Endodermal cell (in vitro differentiated cells): ENCODE measurements at places on chromosomes 4 and X. TPM values are rescaled to one million over a fixed set of nuclear protein-coding genes. Genes with fewer than 3 reads are reported as not detected.

The TMEM154 gene
- total RNA-seq: 0.81 and 1.9 TPM in 2 replicates

The FAM47C gene
- total RNA-seq: not detected in 2 replicates

The P2RY10 gene
- total RNA-seq: not detected in 2 replicates

The CCDC110 gene
- 0.38 to 0.80 TPM (median 0.78 TPM) in 3 replicates for total RNA-seq

The ASB9 gene
- 0.29 and 0.46 TPM in 2 replicates for total RNA-seq

The TACC3 gene
- 61.3 to 182 TPM (median 179 TPM) in 3 replicates for total RNA-seq

GRCh38 chr4:78592088-78592783 is 40.7 kb downstream of the ANXA3 start:
- no peaks in the 10 kb centered on the region for H3K4me1 ChIP-seq
- H3K36me3 ChIP-seq: peaks cover 85% of the 10 kb centered on the region
- H3K27me3 ChIP-seq: no peaks in the 10 kb centered on the region
- peak; percentile 71 for DNase-seq
- no peak overlapping the region for H3K4me3 ChIP-seq

GRCh38 chrX:120021927-120022326 is 55.6 kb downstream of the RHOXF2B start:
- H3K27ac ChIP-seq: no peak overlapping the region
- DNase-seq: no peak
- no peaks in the 10 kb centered on the region for H3K4me1 ChIP-seq
- H3K4me3 ChIP-seq: no peak overlapping the region

DNA sequence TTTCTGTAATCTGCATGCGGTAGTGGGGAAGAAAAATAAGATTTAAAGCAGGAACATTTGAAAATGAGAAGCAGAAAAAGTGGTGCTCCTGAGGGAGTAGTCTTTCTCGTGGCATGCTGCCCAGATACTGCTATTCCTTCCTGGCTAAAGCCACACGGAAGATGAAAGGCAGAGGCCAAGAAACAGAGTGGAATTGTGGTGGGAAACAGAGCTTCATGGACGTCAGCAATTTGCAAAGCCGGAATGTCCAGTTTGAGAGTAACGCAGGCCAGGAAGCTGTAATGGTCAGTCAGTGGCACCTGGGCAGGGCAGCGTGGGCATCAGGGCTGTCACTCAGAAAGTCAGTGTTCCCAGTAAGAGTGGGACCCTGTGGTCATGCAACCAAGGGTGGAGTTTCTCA is 63.7 kb upstream of the FMR1 start:
- H3K4me1 ChIP-seq: no peaks in the 10 kb centered on the region
- H3K4me3 ChIP-seq: no peak overlapping the region
- H3K27me3 ChIP-seq: no peaks in the 10 kb centered on the region
- no peak for DNase-seq
- no peak overlapping the region for H3K27ac ChIP-seq

GRCh38 chr4:107564326-107564725 is 155.7 kb downstream of the PAPSS1 start:
- DNase-seq: peak; percentile 62
- no peaks in the 10 kb centered on the region for H3K27me3 ChIP-seq
- no peak overlapping the region for H3K4me3 ChIP-seq
- H3K27ac ChIP-seq: peak overlapping the region; percentile 67
- peaks cover 12% of the 10 kb centered on the region for H3K4me1 ChIP-seq
- no peaks in the 10 kb centered on the region for H3K36me3 ChIP-seq

- no peaks in the 10 kb centered on the region for H3K36me3 ChIP-seq
- no peak for DNase-seq
- H3K4me3 ChIP-seq: no peak overlapping the region
- H3K4me1 ChIP-seq: no peaks in the 10 kb centered on the region
- no peak overlapping the region for H3K27ac ChIP-seq
- H3K27me3 ChIP-seq: no peaks in the 10 kb centered on the region
Measured at GRCh38 chr4:89788206-89789072, 48.5 kb downstream of the SNCA start.
